ENCODE measurements at places on chromosomes 5 and 9.

- DNase-seq = no peak
These were observed 16.3 kb downstream of the ECPAS start for GRCh38 chr9:111467778-111468367.

DNA sequence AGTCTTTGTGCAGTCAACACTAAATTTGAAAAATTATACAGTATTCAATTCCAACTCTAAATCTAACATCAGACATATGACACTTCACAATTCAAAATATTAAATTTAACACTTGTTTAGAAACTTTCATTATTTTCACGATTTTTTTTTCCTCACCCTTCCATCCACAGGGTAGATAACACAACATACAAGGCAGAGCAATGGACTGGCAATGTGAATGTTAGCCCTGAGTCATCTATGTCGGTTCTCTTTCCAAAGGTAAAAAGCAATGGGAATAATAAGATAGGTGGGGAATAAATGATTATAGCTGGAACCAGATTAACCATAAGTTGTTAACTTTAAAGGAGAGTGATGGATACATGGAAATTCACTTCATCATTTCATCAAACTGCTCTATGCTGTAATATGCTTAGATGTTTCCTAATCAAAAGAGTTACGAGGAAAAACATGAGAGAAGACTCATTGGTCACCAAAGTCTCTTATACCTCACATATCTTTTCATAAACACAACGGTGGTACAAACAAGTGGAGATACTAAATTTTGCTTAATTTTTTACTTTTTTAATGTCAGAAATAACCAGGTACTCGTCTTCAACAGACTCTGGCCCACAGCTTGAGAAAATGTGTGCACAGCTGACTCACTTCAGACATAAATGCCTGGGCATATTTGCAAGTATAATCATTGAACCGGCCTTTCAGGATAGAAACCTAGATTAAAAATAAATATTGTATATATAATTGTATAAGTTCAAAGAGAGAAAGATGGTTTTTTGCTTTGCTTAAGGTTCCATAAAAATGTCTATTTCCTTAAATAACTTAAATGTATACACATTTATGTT, 23.0 kb downstream of the RFX3 start:
- DNase-seq = no peak

- DNase-seq = no peak
These were observed at the start of gene PCDHB3 for GRCh38 chr5:141100243-141100805. Gene PCDHB3 (plus strand): TSS chr5:141100473. CDS start chr5:141100650, 177 bp downstream.

DNA sequence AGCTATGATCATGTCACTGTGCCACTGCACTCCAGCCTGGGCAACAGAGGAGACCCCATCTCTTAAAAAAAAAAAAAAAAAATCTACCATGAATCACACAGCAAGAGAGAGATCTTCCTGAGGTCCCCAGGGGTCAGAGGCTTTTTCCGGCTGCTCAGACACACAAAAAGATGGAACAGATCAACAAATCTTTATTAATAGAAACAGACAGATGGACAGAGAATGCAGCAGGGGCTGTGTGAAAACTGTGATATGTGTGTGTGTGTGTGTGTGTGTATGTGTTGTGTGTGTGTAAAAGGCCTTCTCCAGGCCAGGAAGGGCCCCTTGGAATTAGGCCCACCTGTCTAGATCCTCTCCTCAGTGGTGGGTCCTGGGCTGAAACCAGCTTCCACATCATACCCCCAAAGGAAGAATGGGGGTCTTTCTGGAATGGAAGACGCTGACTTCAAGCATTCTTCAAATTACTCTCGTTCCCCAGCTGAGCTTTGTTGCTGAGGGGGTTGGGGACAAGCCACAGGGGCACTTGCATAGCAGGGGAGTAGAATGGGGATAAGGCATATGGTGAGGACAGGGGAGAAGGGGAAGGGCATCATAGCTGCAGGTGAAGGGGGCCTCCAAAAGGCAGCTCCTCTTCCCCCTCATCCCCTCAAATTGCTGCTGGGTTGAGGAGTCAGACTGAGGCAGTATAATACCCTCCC, 2.9 kb downstream of the SIGMAR1 start:
- DNase-seq = no peak

- no peak for DNase-seq
These were observed 605.0 kb downstream of the RAB3C start for GRCh38 chr5:59187857-59188256.

DNA sequence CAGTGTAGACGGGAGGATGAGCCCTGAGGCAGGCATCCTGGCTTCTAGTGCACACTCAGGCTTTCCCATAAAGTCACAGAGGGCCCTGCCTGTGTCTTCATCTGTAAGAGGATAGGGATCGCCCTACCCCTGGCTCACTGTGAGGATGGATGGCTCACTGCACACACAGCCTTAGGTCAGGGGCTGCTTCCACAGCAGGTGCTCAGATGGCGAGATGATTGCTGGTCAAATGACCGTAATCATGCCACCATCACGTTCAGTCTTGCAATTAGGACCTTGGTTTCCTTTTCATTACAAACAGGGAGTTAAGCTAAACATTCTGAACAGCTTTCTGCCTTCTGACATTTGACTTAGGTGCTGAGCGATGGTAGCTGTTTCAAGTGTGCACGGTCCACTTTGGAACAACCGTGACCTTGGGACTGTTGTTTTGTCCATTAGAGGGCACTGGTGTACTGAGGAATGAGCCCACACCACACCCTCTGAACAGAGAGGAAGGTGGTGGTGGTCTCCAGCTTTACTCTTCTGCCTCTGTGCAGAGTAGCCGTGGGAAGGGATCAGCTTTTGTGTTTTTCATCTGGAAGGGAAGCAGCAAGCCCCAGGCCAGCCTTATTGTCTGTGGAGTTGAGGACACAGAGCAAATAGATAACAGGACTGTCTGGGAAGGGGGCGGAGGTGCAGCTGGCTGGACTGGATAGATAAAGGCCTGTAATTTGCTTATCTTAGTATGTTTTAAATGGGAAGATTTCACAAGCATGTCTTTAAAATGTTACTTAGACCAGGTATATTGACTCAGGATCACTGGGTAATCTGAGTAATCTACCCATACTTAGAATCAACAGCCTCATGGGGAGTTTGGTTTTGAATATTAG, 183.1 kb downstream of the TRIO start:
- DNase-seq = no peak

GRCh38 chr5:2960294-2960693, 208.8 kb upstream of the IRX2 start:
- no peak for DNase-seq

GRCh38 chr5:146313027-146313426, 25.6 kb upstream of the POU4F3 start:
- no peak for DNase-seq

- DNase-seq = no peak
These were observed 4.8 kb upstream of the CHD1 start for GRCh38 chr5:98933445-98934072.

- no peak for DNase-seq
These were observed 183.6 kb upstream of the IRX4 start for GRCh38 chr5:2066373-2066772.

DNA sequence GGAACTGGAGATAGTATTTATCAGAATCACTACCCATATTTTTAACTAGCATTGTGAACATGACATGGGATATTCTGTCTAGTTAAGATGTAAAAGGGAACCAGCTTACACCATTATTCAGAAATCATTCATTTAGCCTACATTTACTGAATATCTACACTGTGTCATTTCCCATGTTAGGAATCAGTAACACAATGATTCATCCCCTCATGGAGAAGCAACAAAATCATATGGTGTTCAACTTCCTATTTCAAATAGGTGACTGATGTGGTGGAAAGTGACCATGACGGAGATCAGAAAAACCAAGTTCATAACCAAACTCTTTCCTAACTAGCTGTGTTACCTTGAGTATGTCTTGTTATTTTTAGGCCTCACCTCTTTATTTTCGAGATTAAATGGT, 550.0 kb upstream of the TUSC1 start:
- no peak for DNase-seq

DNA sequence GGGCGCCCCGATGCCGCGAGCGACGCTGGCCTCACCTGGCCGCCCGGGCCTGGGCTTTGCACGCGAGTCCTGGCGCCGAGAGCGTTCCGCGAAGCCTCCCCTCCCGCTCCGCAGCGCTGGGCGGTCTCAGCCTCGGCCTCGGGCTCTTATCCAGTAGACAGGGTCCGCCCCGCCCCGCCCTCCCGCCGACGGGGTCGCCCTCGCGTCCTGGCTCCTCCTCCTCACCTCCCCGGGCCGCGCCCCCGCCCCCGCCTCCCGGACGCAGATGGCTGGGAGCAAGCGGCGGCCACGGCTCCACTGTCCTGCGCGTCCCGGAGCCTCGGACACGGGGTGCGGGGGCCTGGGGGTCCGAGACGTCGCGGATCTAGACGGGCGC, at the start of gene SLC6A3:
SLC6A3 (minus strand) TSS at position 128 of the 376 bp plus-strand sequence. CDS start 2,243 bp downstream, outside the sequence.
- peak; percentile 37 for DNase-seq

DNA sequence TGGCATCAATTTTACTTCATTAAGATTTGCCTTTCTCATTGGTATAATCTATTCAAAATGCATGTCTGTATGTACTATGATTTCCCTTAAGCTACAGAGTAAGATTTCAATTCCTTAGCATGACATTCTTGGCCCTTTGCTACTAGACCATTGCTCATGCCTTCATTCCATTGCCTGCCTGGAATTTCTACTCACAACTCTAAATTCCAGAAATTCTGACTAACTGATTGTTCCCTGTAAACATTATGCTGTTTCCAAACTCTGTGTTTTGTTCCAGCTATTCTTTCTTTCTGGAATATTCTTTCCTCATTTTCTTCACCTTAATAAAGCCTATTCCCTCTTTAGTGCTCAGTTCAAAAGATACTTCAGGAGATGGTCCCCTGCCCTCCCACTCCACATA, 568.8 kb upstream of the SEMA6A start:
- DNase-seq = no peak

- no peak for DNase-seq
These were observed 24.2 kb downstream of the GALNT12 start for GRCh38 chr9:98831696-98832095.

- peak; percentile 72 for DNase-seq
These were observed 28.3 kb downstream of the PTPN3 start for GRCh38 chr9:109469646-109470358.

DNA sequence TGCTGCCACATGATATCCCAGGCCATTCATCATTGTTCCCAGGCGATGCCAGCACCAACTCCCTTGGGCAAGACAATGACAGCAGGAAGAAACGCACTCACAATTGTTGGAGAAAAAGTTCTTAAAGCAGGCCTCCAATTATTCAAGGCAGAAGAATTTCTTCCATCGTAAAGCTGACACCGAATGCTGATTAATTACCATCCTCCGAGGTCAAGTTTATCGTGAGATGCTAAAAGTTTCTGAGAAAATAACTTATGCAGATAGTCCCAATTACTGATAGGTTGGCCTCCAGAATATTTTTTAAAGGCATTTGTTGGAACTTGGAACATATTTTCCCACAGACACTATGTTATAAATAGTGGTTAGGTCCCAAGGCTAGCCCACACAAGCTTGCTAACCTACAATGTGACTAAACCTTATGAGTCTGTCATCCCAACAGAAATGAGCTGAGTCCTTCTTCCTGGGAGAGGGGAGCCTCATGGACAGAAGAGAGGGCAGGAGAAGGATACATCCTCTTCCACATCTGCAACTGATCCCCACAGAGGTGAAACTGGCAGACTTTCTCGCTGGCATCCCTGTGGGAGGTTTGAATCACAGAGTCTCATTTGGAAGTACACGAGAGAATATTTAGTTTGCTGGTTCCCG, 202.4 kb upstream of the TBC1D2 start:
- no peak for DNase-seq

- no peak for DNase-seq
These were observed 29.4 kb downstream of the GSN start for GRCh38 chr9:121297389-121297788.

DNA sequence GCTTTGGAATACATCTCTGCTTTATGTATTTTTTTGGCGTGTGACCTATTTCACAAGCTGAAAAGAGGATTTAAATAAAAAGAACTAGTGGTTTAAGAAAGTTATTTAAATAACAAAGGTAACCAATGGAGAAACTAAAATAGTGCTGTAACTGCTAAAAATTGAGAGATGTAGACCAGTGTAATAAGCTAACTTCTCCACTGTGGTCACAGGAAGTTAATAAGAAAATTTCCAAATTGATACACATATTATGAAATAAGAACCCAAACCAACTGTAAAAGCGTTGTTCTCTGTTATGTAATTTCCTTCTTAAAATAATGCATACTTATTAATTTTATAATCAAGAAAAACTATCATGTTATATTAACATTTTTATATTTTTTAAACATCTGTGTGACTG, 29.1 kb upstream of the ZFAND5 start:
- DNase-seq = no peak

DNA sequence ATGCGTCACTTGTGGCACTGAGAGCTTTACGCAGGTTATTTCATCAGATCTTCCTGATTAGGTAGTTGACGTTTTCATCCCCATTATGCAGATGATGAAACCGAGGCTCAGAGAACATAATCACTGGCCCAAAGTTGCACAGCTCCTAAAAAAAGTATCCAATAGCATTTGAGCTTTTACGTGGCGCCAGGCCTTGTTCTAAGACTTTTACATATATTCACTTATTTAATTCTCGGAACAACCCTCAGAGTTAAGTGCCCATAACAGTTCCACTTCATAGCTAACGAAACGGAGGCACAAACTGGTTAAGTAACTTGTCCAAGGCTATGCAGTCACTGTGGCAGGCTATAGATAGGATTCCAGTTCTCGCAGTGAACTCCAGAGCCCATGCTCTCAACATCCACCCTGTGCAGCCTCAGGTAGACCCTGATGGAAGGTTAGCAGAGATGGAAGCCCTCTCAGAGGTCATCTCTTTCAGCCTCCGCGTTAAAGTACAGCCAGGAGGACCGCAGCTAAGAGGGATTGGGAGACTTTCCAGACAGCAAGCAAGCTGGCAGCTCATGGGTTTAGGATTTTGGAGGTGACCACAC, 39.3 kb downstream of the AMBP start:
- no peak for DNase-seq

- no peak for DNase-seq
These were observed 330.6 kb upstream of the MEF2C start for GRCh38 chr5:89213573-89213972.

GRCh38 chr9:93295456-93296076, 111.6 kb downstream of the WNK2 start:
- no peak for DNase-seq

DNA sequence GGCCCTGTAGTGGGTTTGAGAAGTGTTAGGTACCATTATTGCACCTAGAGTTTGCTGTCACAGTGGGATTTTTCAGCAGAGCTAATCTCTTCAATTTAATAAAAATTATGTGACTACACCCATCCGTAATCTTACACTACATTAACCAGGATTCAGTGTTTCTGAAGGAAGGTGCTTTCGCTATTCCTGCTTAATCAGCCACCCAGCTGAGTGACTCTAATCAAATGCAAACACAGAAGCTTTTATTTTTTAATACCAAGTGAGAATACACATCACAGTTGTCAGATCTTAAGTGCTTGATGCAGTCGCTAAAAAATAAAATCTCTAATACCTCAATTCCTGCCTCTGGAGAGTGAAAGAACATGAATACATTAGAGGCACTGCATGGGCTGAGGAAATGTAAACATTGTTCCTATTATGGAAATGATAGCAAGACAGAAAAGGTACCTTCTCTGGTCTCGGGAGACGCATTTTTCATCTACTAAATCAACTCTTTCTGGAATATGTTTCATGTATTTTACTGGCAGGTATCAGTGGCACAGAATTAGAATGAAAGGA, 125.7 kb downstream of the SEMA6A start:
- no peak for DNase-seq

Data from posterior cingulate gyrus (tissue), 11 donors.